ENCODE measurements at places on chromosomes 3 and 15.
A peak's percentile ranks its signal among the peaks of the same experiment; 100 is the strongest.

GRCh38 chr3:47250309-47251060, 32.1 kb downstream of the KIF9 start:
- DNase-seq = peak; percentile 68

- no peak for DNase-seq
Measured at GRCh38 chr3:105553851-105554250, 187.1 kb downstream of the ALCAM start.

- DNase-seq = no peak
Measured at GRCh38 chr3:42747581-42747980, 25.5 kb downstream of the CCDC13 start.

DNA sequence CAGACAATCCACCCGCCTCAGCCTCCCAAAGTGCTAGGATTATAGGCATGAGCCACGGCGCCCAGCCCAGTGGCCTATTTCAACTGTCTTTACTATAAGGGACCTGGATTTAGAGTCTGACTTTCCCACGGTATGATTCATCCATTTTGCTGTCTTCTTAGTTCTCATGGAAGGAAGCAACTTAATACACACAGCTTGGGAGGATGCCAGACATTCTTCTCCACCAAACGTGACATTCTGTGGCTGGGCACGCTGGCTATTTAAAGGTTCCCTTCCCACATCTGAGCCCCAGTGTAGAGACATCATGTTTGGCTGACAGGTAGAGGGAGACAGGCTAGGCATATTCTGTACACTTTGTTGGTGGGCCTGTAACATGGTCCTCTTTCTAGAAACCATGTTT, 26.2 kb downstream of the FAM43A start:
- DNase-seq = no peak
